Activated gamma-delta T cell (primary cell): ENCODE measurements at places on chromosomes 13 and 19.
A peak's percentile ranks its signal among the peaks of the same experiment; 100 is the strongest.

GRCh38 chr19:13025819-13026456 lies 30.7 kb downstream of the NFIX start:
- no peak for DNase-seq

DNA sequence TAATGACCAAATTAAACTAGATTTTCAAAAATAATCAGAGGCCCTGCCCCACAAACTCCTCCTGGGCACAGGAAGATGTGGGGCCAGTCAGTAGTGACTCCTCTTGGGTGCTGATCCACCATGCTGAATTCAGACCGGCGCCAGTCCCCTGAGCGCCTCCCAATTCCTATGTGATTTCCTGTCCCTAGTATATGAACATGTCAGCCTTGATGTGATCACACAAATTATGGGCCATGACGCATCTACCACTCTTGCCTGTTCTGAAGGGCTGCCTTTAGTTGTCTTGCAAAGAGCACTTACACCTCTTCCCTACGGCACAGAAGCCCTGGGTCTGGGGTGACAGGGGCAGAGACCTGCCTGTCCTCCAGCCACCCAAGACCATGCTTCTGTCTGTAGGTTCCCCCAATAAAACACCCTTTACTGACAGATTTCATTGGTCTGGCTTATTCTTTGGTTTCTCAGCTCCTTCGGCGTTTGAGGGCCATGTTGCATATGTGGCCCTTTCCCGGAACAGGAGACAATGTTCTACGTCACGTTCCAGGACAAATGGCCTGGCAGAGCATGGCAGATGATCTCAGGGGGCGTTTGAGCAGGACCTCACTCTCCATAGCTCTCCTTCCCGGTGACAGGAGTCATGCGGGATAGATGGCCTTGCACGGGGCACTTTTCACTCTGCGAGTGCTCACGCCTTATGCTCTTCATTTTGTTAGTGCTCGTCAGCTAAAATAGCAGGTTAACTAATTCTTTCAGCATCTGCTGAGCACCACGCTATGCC lies 5.6 kb upstream of the ATP11A start:
- DNase-seq, result no peak

GRCh38 chr19:4182084-4182810 lies at the start of the genes ANKRD24 and SIRT6:
Gene ANKRD24, plus strand, starts transcription at chr19:4182689. Its CDS starts 3,737 bp downstream, at chr19:4186426.
Gene SIRT6, minus strand, starts transcription at chr19:4182563. Its CDS starts 24 bp downstream, at chr19:4182539.
- peak; percentile 96 for DNase-seq

DNA sequence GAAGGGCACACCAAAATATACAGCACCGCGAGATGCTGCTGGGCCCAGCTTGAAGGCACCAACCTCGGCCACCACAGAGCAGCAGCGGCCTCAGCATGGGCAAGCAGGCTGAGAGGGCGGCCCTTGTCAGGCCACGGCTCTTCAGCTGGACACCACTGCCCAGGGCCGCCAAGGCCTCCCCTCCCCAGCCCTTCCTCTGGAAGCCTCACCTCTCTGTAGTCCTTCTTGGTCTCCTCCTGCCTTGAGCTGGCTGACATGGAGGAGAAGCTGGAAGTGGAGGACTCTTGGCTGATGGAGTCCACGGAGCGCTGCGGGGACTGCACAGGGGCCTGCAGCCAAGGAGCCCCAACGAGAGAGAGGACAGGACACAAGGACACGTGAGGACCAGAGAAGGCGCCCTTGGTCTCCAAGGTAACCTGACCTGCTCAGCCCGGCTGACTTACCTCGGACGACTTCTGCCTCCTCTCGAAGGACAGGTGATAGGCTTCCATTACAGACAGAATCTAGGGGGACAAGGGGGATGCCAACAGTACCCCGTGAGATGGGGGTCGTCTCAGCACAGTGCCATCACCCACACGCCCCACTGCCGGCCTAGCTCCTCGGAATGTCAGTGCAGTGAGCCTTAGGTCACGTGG lies 38.2 kb downstream of the PDCD5 start:
- no peak for DNase-seq

DNA sequence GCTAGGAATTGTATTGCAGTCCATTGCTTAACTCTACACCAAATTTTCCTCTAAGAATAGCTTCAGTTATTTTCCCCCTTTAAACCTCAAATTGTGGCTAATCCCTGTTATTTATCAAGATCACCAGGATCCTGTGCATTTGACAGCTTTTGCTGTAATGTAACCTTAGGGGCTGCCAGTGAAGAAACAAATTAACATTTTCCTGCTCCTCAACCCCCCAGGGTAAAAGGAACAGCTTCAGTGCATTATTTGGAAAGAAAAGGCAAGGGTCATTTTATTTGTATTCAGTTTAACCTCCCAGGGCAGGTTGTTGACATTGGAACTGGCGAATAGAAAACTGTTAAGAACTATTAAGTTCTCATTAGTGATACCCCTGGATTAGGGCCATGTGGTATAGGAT lies 57.0 kb downstream of the PCDH20 start:
- DNase-seq, result no peak

DNA sequence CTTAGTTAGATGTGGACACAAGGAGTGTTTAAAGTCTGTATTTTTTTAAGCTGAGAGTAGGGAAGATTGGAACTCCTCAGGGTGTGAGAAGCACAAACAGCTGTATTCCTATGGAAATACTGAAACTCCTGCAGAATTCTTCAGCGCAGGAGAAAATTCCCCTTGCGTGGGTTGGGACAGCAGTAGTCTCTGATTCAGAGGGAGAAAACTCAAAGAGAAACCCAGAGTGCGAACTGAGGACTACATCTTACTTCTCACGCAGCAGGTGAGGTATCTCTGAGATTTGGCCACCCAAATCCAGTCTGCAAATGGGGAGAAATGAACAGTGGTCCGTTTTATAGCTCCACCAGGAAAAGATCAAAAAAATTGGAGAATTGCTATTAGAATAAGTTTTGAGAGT lies 60.9 kb downstream of the FRY start:
- DNase-seq, result no peak

DNA sequence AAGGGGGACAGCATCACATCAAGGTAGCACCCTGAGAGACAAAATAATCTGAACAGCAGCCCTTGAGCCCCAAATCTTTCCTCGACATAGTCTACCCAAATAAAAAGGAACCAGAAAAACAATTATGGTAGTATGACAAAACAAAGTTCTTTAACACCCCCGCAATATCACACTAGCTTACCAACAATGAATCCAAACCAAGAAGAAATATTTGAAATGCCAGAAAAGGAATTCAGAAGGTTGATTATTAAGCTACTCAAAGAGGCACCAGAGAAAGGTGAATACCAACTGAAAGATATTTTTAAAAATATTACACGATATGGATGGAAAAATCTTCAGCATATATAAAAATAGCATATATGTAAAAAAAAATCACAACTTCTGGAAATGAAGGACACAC lies 252.9 kb upstream of the SLITRK6 start:
- no peak for DNase-seq

- no peak for DNase-seq
These were observed 18.9 kb downstream of the MBNL2 start for GRCh38 chr13:97240788-97241734.

DNA sequence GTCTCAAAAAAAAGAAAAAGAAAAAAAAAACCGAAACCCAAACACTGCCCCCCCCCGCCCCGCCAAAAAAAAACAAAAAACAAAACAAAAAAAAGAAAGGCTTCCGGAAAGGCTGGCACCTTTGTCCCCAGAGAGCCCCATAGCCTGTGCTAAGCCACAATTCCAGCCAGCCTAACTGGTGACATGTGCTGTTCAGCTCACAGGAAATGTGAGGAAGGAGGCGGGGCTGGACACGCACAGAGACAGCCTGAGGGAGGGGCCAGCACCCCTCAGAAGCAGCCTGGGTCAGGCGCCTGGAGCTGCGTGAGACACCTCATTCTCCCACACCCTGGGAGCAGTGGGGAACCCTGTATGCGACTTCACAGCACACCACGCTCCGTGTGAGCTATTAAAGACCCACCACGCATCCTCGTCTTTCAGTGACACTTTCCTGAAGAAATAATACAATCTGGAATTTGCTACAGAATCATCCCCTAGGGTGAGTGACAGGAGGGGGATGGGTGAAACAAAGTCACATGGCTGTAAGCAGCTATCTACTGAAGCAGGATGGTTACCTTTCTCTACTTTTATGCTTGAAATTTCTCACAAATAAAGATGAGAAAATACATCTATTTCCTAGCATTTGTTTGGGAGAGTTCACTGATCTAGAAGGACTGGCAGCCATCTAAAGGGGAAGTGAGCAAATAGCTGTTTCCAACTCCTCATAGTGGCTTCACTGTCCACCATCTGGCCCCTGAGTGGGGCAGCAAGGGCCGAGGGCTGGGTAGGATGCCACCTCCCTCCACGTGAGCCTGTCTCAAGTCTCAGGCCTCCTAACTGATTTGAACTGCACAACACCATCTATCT lies 12.3 kb upstream of the SLC35E1 start:
- peak; percentile 78 for DNase-seq
